DMS79 (cell line): ENCODE measurements at places on chromosomes 4 and X.

DNA sequence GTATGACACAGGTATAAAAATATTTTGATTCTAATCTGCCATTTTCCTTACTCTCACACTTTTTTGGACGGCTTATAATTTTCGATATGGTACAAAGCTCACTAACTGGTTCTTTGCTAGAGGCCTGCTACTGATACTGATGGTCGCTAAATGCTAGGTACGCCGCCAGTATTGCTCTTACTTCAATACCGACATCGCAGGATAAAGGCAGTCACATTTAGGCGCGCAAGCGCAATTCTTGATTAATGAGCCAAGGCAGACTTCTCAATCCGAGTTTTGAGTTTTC is 557 bp upstream of the USP38 start:
- no peak for DNase-seq

GRCh38 chrX:119041175-119041574 is 31.6 kb upstream of the CT47C1 start:
- no peak for DNase-seq

DNA sequence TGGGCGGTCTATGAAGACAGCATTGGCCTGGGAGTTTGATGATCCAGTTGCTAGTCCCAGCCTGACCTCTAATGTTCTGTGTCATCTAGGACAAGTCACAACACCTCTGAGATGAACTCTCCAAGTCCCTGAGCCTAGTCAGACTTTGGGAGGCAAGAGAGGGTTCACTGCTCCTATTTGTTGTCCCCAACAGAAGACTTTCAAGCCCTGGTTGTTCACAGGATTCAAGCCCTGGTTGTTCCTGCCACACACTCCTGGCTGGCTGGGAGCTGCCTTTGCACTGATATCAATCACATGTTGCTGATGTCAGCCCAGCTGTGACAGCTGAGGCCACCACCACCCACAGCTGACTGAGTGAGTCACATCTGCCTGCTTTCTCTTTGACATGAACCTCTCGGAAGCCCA is 253.2 kb upstream of the RASGEF1B start:
- peak; percentile 38 for DNase-seq

DNA sequence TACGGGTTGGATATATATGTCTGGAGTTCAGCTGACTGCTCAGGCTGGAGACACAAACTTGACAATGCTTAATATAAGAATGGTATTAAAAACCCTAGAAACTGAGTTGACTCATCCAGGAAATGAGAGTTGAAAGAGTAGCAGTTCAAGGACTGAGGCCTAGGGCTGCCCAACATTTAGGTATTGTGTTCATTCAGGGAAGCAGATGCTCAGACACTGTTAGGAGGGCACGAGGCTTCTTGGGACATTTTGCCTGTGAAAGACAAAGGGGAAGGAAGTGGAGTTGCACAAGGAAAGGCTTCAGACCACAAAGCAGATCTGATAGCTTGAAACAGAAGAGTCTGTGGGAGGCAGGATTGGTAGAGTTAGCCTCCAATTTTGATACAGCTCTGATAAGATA is 52.0 kb upstream of the HS3ST1 start:
- DNase-seq: no peak

GRCh38 chr4:111268769-111269414 is 646.0 kb upstream of the PITX2 start:
- no peak for DNase-seq

GRCh38 chr4:14812101-14812500 is 190.2 kb upstream of the CPEB2 start:
- no peak for DNase-seq

DNA sequence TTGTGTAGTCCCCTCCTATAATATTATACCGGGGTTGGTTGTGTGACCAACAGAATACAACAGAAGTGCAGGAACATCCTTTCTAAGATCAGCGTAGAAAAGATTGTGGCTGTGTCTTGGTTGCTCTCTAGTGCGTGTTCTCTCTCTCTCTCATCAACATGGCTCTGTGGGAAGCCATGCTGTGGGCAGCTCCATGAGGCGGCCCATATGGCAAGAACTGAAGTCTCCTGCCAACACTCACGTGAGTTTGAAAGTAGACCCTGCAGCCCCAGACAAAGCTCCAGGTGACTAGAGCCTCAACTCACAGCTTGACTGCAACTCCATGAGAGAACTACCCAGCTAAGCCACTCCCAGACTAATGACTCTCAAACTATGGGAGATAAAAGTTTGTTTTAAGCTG is 118.7 kb downstream of the TSPAN5 start:
- DNase-seq: no peak

- no peak for DNase-seq
These were observed 378.5 kb downstream of the KLHL4 start for GRCh38 chrX:87896057-87896456.

GRCh38 chr4:170497112-170497511 is 407.4 kb upstream of the AADAT start:
- no peak for DNase-seq

DNA sequence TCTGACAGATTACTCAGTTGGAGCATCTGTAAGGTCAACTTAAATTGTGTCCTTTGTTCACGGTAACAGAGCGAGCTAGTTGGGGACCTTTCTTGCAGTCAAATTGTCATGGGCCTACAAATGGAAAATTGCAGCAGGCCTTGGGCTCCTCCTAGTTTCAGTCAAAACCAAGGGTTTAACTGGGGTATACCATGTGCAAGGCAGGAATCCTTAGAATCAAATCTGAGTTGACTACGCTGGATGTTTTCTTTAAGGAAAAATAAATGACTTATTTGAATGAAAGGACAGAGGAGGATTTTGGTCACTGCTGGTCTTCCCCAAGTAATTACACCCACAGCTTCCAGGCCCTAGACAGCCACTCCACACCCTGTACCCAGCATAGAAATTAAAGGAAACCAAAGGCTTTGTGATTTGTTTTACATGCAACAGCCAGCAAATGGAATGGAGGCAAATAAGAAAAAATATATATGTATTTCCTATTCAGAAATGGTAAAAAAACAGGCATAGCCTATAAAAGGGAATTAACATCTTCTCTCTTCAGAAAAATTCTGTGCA is 307.1 kb downstream of the LDB2 start:
- DNase-seq: no peak

GRCh38 chr4:155878611-155879010 is 12.5 kb upstream of the ASIC5 start:
- no peak for DNase-seq

- DNase-seq: no peak
These were observed 1710.5 kb upstream of the TENM3 start for GRCh38 chr4:180532691-180533090.

DNA sequence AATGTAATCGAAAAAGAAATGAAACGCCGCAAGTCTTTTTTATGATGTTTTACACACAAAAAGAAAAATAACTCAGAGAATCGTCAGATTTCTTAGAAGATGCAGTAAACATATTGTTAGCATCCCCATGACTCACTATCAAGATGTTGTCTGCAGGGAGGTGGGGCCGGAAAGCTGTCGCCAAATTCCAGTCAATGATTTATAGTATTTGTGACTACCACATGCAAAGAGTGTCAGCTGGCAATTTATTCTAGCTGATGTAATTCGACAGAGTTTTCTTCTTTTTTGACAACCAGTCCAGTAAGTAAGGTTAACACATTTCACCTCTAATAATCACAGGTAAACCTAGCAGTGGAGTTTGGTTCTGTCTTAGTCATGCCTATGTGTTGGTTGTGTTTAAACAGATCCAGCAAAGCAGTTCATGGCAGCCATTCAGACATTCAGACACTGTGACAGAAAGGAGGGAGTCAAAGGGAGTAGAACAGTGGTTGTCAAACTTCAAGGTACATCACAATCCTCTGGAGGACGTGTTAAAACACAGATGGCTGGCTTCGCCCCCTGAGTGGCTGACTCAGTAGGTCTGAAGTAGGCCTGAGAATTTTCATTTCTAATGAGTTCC is 19.8 kb upstream of the PPP1R2C start:
- DNase-seq: no peak

DNA sequence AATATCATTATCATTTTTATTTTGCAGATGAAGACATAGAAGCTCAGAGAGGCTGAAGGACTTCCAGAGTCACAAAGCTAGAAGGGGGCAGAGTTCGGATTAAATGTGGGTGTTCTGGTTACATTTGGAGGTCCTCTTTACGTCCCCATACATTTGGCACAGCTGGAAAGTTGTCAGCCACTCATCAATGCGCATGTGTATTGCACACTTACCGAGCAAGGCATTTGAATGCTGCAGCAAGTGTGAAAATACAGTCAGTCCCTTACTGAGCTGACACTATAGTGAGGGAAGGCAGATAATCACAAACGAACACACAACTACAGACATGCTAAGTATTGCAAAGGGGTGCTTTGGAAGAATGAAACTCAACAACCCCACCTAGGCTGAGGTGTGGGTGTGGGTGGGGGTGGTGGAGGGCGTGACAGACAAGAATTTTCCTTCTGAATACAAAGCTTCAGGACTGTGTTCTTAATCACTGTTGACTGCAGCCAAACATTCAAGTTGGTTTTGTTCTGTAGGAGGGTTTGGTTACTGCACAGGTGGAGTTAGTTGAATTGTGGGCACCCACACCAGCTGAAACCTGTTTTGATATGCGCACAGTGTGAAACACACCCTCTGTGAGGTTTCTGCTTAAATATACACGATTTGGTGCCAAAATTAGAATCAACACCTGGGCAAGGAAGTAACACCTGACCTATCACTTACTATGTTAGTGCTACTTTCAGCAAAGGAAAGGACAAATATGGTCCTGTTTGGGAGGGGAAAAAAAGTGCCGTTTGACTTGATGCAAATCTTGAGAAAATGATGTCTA is 72.4 kb downstream of the COQ2 start:
- DNase-seq: no peak

- DNase-seq: no peak
These were observed 1754.1 kb downstream of the C4orf33 start for GRCh38 chr4:130850019-130850524.

DNA sequence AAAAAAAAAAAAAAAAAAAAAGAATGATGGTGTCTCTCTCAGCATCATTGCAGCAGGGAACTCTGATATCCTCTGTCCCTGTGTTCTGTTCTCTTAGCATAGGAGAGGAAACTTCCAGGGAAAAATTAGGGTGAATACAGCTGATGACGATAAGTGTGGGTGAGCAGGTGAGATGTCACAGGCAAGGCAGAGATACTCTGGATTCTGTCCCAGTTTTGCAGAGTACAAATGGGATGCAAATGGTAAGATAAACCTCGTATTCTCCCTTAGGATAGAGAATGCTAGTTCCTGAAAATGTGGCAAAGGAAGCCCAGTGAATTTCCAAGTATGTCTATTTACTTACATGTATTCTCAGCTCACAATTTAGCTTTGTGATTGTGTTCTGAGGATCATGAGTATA is 671.6 kb upstream of the BOD1L1 start:
- DNase-seq: no peak

DNA sequence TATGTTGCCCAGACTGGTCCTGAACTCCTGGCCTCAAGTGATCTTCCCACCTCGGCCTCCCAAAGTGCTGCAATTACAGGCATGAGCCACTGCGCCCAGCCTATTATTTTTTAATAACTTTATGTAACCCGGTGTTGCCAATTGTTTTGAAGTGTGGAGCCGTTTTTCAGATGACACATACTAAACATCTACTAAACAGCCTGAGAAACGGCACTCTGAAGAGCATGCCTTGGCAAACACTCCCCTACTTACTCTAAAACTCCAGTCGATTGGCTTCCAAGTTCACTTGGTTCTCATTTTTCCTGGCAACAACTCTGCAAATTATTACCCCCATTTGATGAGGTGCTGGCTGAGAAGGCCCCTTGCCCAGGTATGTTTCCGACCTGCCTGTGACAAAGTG is 131.1 kb downstream of the GPR143 start:
- DNase-seq: no peak

DNA sequence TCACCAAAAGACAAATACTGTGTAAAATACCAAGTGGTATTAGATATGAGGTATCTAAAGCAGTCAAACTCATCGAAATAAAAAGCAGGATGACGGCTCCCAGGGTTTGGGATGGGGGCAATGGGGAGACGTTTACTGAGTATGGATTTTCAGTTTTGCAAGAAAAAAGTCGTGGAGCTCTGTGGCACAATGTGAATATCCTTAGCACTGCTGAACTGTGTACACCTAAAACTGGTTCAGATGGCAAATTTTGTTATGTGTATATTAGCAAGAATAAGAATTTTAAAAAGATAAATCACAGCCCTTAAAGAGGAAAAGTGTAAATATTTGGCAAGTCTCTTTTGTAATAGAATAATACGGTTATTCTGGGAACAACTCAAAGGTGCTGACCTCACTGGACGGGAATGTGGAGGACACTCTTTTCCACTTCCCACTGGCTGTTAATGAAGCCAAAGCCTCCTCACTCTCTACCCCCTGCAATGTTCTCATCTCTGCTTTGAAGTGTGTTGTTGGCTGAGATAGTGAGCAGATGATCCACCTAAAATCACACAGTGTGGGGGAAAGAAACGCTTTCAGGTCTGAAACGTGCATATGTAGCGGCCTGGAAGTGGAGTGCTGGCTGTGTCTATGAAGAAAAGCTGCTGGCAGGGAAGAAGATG is 49.2 kb downstream of the SEL1L3 start:
- DNase-seq: no peak

GRCh38 chrX:67613366-67613765 is 69.5 kb downstream of the AR start:
- no peak for DNase-seq

- DNase-seq: peak; percentile 5
These were observed 26.0 kb upstream of the YTHDC1 start for GRCh38 chr4:68375667-68376559.

DNA sequence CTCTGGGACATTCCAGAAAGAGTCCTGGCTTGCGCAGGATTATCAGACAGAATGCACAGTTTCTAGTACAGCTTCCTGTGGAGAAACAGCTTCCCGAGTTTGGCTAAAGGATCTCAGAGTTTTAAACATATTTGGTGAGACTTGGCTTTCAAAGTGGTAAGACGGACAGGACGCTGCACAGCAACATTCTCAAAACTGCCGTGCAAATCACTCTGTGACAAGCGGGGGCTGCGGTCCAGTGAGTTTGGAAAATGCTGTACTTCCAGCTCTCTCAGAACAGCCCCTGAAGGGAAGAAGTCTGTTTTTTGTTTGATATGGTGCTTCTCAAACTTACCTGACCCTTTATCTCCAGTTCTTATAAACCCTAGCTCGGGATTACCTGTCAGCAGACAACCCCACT is 18.1 kb downstream of the LGI2 start:
- no peak for DNase-seq

DNA sequence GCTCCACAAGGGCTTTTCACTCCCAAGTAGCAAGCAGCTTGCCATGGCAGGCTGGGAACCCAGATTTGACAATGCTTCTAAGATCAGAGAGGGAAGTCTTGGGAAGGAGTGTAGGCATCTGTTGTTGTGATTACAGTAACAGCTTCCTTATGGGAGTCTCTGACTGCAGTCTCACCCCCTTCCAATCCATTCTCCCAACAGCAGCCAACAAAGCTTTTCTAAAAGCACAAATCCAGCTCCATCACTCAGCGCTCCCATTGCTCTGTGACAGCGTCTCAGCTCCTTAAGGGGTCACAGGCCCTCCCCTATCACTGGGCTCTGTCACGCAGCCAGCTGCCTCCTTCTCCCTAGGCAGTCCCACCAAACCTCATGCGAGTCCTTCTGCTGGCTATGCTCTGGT is 7.1 kb downstream of the IGFBP7 start:
- DNase-seq: no peak

- DNase-seq: no peak
These were observed 306.9 kb downstream of the KCNIP4 start for GRCh38 chr4:21641696-21642095.

- DNase-seq: no peak
These were observed 626 bp downstream of the JADE3 start for GRCh38 chrX:46912603-46913491.

GRCh38 chrX:10310511-10310910 is 153.7 kb downstream of the CLCN4 start:
- no peak for DNase-seq

GRCh38 chrX:55710701-55711100 is 6.8 kb upstream of the RRAGB start:
- DNase-seq: no peak
